ENCODE measurements at places on chromosomes 6 and 20.
A peak's percentile ranks its signal among the peaks of the same experiment; 100 is the strongest.

DNA sequence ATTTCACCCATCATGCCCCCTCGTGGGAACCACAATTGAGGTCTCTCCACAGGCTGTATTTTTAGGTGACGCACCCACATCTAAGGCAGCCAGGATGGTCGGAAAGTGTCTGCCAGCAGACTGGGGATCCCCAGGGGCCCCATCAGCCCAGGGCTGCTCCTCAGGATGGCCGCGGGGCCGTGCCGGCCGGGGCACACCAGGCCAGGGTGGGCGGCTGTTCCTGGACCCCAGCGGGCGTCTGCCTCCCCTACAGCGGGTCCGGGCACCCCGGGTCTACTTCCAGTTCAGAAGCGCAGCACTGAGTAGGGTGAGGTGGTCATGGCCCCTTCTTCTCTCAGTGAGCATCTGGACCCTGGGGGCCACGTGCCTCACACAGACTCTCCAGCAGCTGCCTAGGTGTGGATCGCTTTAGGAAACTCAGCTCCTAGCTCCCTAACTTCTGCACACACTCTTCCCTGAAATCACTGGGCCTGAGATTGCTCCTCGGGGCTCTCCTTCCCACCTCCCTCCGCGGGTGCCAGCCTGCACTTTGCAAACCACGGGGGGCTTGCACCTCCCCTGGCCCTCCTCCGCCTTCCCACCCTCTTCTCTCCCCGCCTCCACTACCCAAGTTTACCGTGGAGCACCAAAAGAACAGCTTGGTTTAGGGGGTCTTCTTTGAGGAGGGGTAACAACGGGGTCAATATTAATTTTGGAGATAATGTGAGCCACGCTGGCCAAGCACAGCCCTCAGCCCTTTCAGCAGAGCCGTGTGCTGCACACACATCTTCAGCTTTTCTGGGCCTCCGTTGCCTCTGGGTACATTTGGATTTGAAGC, 14.2 kb upstream of the FOXC1 start:
- DNase-seq: peak; percentile 60

DNA sequence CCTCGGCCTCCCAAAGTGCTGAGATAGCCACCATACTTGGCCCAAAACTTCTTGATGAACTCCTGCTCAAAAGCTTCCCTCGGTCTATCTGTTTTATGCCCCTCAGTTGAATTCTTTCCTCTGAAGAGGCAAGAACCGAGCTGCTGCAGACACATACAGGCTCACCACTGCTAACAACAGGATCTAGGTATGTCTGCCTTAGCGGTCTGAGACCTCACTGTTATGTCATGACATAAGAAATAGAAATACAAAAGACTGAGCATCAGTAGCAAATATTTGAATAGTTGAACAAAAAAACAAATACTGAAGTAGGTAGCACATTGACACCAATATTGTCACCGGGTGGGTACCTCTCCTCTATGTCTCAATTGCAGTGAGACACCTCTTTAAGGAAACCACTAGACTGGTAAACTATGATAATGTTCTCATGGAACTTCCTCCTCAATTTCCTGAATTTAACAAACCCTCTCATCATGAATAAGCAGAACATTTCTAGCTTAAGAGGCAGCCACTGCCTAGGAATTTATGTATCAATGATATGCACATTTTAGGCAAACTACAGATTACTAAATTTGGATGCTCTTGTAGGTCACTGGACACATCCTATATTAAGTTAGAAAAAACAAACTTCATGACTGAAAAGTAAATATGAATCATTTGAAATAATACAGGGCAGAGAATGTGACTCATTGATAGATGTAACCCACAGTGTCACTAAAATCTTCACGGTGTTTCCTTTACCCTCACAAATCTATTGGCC, 9.4 kb upstream of the STXBP5 start:
- DNase-seq: no peak

- DNase-seq: no peak
These were observed 258.1 kb downstream of the CLIC5 start for GRCh38 chr6:45757443-45758130.

GRCh38 chr20:35560541-35560940, 18.7 kb downstream of the ERGIC3 start:
- DNase-seq: no peak

DNA sequence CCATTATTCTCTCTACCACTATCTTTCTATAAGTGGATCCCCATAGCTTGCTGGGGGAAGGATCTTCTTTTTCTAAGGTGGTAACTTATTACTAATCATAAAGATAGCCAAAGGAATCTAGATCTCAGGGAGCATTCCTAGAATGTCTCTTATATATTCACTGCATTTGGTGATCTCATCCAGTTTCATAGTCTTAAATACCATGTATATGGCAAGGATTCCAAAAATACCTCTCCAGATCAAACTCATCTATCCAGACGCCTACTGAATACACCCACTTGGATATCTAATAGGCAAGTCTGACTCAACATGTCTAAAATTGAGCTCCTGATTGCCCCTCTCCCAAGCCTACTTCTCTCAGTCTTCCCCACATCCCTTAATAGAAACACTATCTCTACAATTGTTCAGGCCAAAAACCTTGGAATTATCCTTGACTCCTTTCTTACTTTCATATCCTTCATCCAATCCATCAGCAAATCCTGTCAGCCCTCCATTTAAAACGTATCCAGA, 264.4 kb downstream of the HACE1 start:
- no peak for DNase-seq

GRCh38 chr6:79600812-79601609, 30.1 kb upstream of the SH3BGRL2 start:
- peak; percentile 58 for DNase-seq

GRCh38 chr20:40317156-40317790, 371.8 kb downstream of the MAFB start:
- no peak for DNase-seq

All from NCI-H69 (cell line).